ENCODE measurements at places on chromosomes 3 and 15.

GRCh38 chr3:81419228-81419627, 342.2 kb downstream of the GBE1 start:
- no peak for DNase-seq

DNA sequence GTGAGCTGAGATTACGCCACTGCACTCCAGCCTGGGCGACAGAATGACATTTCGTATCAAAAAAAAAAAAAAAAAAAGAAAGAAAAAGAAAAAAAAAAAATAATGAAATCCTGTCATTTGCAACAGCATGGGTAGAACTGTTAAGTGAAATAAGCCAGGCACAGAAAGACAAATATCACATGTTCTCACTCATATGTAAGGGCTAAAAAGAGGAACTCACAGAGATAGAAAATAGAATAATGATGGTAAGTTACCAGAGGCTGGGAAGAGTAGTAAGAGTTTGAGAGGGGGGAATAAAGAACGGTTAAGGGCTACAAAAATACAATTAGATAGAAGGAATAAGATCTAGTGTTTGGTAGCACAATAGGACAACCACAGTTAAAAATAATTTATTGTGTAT, 19.7 kb downstream of the DENND6A start:
- no peak for DNase-seq

- DNase-seq, result no peak
These were observed 67.0 kb upstream of the CTDSPL start for GRCh38 chr3:37794646-37795045.

DNA sequence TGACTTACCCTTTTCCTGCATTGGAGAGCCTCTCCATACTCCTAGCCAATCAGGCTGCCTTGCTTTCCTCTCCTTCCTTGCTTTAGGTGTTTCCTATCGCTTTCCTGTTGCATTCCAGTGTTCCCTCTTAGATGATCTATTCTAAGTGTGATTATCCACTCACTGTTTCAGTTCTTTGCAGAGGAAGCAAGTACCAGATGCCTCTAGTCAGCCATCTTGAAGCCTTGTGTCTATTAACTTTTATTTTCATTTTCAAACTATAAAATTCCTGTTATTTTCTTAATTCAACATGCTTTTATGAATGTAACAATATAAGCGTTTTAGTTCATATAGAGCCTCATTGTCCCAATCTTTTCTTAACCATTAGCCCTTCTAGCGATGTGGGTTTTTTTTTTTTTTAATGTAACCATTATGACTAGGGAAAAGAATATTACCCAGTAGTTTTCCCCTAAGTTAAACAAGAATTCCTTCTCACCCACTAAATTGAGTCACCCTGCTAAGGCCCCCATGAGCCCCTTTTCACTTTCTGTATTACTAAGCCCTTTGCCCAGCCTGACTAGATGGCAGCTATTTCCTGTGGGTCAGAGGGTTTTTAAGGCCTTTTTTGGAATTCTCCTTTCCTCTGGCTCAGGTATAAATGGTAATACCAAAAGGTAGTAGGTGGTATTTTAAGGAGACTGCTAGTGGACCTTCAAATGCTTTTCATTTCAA, 229.4 kb upstream of the CTNNB1 start:
- DNase-seq, result no peak

- no peak for DNase-seq
These were observed 454.6 kb downstream of the FOXP1 start for GRCh38 chr3:71128961-71129360.

DNA sequence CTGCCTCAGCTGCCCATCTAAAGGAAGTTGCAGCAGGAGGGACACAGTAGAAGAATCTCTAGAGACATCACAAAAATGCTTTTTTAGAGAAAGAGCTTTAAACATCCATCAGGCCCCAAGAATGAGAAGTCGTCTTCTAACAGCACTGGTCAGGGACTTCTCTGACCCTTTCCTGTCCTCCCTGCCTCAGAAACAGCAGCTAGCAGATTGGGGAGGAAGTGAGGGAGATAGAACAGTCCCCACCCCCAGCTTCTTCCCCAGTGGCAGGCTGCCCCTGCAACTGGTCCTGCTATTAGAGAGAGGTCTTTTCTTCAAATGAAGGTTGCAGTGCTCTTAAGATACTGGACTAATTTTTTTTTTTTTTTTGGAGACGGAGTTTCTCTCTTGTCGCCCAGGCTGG, 55.1 kb downstream of the PDE8A start:
- DNase-seq, result no peak

DNA sequence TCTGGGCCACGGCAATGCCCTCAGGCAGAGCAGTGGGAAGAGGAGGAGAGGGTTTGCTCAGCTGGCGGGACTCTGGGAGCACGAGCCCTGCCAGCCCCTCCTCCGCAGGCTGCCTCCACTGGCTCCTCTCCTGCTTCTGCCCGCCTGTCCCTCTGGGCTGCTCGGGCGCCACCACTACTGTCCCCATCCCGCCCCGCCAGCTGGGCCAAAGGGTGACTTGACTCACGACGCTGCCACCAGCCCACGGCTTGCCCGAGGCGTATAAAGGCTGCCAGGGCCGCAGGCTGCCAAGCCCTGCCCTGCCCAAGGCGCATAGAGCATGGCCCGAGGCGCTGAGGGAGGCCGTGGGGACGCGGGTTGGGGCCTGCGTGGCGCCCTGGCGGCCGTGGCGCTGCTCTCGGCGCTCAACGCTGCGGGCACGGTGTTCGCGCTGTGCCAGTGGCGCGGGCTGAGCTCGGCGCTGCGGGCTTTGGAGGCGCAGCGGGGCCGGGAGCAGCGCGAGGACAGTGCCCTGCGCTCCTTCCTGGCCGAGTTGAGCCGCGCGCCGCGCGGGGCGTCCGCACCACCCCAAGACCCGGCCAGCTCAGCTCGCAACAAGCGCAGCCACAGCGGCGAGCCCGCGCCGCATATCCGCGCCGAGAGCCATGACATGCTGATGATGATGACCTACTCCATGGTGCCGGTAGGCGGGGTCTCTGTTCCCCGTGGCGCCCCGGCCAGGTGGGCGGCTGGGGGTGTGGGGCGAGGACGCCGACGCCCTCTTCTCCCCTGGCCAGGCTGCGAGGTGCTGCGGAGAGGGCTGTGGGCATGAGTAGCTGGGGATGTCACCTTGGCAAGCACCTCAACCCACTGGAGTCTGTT, at the start of gene GLDN:
Gene GLDN (plus strand): TSS at position 290 of the 861 bp plus-strand sequence. CDS start 30 bp downstream, at position 320.
- DNase-seq, result no peak

- DNase-seq, result no peak
These were observed 21.5 kb upstream of the DUT start for GRCh38 chr15:48309740-48310139.

GRCh38 chr3:49805897-49806701, 3.0 kb downstream of the INKA1 start:
- peak; percentile 48 for DNase-seq

DNA sequence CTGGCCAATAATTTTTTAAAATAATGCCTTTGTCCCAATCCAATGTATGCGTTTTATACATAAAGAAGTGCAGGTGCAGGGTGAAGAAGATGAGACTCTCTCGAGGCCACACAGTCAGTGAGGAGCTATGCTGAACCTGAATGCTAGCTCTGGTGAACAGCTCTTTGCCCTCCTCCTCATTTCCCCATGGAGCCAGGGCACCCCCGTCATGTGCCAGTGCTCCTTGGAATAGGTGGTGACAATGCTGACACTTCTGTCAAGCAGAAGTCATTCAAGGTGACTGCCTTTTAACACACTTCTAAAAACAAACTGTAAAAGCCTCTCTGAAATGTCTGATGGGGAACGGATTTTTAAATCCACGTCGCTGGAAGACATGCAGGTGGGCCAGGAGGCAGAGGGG, 162.4 kb upstream of the WNT5A start:
- DNase-seq, result no peak

DNA sequence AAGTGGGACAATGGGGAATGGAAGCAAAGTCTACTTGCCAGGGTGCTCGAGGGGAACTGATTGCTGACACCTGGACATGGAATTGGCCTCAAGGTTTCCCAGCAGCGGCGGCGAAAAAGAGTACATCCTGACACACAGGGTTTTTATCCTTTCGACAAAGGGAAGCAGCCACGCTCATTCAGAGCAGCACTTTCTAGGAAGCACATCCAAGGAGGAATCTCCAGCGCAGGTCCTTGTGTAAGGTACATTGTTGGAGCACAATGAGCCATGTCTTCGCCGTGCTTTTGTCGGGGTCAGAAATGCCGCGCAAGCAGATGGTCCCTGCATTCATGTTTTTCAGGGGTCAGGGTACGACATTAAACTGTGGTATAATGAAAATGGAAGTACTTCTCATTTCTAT, 16.8 kb downstream of the CACNA1D start:
- no peak for DNase-seq

- no peak for DNase-seq
These were observed 131.8 kb upstream of the UBE2E2 start for GRCh38 chr3:23071296-23071695.

DNA sequence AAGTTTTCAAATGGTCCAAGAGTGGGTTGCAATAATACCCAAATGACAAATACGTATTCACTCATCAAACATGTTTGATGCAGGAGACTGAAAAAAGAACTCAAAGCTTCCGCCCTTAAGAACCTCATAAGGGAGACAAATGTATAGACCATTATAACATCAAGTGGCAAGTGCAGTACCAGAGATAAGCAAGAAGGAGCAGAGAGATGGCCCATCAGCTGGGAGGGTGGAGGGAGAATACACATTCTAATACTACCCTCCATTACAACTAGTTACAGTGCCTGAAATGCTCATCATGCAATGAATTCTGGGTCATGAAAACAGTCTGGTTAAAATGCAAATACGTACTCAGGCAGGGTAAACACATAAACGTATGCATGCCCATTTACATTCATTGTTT, 304.0 kb downstream of the SHQ1 start:
- DNase-seq, result no peak

GRCh38 chr3:142215106-142215505, 10.3 kb downstream of the GK5 start:
- no peak for DNase-seq

DNA sequence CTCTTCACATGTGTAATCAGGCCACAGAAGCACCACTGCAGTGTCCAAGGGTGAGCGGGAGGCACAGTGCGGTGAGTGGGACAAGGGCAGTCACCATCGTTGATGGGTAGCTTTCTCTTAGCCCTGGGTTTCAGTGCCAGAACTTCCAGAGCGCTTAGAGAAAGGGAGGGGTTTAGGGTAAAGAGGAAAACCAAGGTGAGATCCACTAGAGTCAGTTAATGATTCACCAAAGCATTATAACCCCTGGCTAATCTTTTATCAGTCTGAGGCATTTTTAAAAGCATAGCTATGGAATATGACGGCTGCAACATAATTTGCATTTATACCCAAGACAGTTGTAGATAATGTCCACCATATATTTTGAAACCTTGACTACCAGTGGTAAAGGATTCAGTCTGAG, 94.8 kb downstream of the SHQ1 start:
- no peak for DNase-seq

- no peak for DNase-seq
These were observed 45.4 kb downstream of the ATP13A4 start for GRCh38 chr3:193509103-193509965.

DNA sequence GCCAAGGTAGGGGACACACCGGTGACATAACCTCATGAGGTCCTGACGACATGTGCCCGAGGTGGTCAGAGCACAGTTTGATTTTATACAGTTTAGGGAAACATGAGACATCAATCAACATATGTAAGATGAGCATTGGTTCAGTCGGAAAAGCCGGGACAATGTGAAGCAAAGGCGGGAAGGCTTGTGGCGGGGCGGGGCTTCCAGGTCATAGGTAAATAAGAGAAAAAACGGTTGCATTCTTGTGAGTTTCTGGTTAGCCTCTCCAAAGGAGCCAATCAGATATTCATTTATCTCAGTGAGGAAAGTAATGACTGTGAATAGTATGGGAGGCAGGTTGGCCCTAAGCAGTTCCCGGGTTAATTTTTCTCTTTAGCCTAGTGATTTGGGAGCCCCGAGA, 271.7 kb upstream of the ATP10A start:
- no peak for DNase-seq

GRCh38 chr3:185402561-185402960, 39.6 kb downstream of the MAP3K13 start:
- no peak for DNase-seq

- DNase-seq, result no peak
These were observed 22.2 kb downstream of the CCDC13 start for GRCh38 chr3:42750834-42751233.

DNA sequence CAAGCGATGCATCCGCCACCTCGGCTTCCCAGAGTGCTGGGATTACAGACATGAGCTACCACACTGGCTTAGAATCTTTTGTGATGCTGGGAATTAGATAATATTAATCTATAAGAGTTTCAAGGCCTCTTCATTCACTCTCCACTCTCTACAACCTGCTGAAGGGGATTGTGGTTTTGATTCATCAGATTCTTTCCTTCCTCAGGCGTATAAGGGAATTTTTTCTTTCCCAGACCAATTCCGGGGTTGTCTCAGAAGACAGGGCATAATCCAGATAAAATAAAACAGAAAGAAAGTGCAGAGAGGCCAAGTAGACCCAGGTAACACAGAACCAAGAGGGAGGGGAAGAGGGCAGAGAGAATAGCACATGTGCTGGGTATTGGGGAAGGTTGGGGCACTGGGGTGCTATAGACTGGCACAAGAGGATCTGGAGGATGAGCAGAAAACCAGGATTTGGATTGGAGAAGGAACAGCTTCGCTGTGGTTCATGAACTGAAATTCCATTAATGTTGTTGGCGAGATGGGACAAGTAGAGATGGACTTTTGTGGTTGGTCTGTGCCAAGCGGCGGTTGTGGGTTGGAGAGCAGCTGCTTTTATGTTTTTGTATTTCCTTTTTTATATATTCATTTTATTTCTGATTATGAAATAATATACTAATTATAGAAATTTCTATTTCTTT, 12.8 kb downstream of the ARL6IP5 start:
- no peak for DNase-seq

- DNase-seq, result no peak
These were observed 28.6 kb upstream of the NDUFB4 start for GRCh38 chr3:120567370-120568201.

- no peak for DNase-seq
These were observed 509.5 kb downstream of the TBL1XR1 start for GRCh38 chr3:176687754-176688153.

DNA sequence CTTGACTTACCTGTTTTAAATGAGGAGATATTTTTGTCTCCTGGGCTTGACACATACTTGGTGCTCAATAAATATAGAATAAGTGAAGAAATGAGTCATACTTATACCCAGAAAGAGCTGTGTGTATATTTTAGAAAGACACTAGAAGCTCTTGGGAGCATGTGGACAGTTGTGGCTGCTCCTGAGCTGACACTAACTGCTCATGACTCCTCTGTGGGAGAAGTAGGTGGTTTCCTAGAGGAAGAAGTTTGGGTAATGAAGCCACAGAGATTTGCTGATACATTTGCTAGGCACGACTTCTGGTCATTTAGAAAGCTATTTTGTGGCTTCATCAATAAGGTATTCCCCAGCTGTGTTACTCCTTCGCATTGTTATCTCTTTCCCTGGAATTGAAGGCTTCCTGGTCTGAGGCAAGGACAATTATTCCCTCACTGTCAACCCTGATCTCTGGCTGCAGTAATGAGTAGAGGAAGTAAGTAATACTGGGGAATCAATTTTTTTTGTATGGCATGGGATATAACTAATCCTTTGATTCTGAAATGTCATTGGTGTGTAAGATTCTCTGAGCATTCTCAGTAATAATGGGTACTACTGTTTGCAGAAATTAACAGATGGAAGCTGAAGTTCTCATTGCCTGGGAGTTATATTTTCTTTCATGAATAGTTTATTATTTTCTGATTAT, 79.6 kb upstream of the DCBLD2 start:
- DNase-seq, result no peak

- no peak for DNase-seq
These were observed 163.5 kb downstream of the GOLGA6L4 start for GRCh38 chr15:84398763-84399701.

Measured in CD4-positive, alpha-beta T cell treated with Interleukin-6 for 4 hours (primary cell).